Natural killer cell treated with Interleukin-12 subunit alpha and Interleukin-12 subunit beta and Interleukin-15 and Interleukin-18, amount 100 ng/mL, for 72 hours (primary cell): ENCODE measurements at places on chromosomes 12 and 14.

DNA sequence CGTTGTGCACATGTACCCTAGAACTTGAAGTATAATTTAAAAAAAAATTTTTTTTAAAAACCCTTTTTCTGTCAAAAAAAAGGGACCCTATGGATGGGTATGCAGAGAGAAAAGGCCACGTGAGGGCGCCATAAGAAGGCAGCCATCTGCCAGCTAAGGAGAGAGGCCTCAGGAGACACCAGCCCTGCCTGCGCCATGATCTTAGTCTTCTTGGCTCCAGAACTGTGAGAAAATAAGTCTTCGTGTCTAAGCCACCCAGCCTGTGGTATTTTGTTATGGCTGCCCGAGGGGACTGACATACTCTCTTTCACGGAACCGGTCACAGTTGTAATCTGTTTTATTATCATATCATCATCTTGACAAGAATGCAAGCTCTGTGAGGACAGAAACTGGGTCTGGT is 174.8 kb downstream of the EFCAB11 start:
- no peak for DNase-seq

GRCh38 chr12:100593490-100593889 is 20.0 kb downstream of the GAS2L3 start:
- no peak for DNase-seq

DNA sequence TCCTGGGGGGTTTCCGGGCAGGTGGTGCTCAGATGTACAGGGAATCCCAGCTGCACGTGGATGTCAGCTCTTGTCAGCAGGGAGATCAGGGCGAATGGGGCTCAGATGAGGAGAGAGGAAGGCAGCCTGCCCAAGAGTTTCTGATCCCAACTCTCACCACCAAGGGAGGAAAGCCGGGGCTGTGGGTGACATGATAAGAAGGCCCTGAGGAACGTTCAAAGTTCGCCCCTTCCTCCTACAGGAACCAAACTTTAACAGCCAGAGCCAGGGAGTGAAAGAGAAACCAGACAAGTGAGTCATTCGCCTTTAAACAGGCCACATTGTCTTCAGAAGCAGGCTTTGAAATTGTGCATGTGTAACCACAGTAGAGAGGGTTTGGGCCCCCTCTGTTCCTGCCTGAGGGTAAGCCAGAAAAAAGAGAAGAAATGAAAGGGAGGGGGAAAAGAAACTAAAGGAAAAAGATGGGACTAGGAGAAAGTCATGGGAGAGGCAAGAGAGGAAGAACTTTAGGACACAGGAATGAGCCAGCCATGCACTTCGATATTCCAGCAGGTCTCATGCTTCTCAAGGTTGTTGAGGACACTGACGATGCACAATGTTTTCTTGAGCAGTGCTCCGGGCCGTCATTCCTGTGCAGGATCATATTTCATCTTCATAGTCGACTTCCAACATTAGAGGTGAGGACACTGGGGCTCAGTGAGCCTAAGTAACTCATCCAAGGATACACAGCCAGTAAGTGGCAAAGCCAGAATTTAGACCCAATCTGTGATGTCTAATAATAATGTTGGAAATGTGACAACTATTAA is 691.4 kb upstream of the TBX3 start:
- no peak for DNase-seq

GRCh38 chr12:4417455-4417854 is 28.2 kb downstream of the FGF6 start:
- no peak for DNase-seq

DNA sequence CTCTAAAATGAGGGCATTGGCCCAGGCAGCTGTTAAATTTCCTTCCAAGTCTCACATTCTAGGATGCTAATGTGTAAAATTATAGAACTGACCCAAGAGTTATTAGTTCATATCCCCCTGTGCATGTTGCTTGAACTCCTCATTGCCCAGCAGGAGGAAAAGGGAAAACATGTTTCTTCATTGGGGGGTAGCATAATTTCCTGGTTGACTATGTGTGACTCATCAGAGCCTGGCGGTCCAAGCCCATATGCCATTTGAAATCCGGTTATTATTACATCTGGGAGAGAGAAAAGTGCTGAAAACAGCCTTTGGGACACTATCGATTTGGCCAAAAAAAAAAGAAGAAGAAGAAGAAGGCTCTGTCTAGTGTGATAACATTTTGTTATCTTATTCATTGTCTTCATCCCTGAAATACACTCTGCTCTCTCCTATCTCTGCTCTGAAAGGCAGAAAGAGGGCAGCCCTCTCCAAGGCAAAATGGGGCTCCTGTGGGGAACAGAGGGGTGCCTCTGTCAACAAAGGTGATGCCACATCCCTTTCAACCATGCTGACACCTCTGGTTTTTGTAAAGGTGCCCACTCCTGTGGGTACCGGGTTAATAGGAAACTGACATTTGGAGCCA is 114.2 kb downstream of the DAD1 start:
- no peak for DNase-seq
